G401 (cell line): ENCODE measurements at places on chromosomes 4 and X.

GRCh38 chr4:127580300-127580699, 52.5 kb upstream of the INTU start:
- no peak for DNase-seq

- DNase-seq, result no peak
These were observed 238.5 kb upstream of the BOD1L1 start for GRCh38 chr4:13865871-13866669.

DNA sequence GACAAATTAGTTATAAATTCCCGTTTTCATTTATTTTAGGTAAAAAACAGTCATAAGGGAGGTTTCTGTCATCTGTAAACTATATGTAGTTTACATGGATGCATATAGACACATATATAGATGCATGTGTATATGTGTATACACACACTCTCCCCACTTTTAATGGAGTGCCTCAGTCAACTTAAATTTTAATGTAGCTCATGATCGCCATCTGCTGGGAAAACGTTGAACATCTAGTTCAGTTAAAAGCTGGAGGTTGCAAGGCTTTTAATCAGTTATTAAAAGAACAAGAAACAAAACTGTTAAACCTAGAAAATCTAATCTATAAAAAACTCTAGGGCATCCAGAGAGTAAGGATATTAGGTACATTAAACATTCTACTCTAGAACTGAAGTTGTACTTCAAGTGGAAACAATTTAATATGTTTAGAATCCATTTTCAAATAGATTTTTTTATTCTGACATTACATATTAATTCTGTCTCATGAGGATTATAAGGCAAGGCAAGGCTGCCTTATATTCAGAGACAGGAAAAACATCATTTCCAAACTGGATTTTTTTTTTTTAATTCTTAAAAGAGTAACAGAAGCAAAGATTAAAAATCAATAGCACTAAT, 122.6 kb downstream of the SHISA3 start:
- DNase-seq, result peak; percentile 62

DNA sequence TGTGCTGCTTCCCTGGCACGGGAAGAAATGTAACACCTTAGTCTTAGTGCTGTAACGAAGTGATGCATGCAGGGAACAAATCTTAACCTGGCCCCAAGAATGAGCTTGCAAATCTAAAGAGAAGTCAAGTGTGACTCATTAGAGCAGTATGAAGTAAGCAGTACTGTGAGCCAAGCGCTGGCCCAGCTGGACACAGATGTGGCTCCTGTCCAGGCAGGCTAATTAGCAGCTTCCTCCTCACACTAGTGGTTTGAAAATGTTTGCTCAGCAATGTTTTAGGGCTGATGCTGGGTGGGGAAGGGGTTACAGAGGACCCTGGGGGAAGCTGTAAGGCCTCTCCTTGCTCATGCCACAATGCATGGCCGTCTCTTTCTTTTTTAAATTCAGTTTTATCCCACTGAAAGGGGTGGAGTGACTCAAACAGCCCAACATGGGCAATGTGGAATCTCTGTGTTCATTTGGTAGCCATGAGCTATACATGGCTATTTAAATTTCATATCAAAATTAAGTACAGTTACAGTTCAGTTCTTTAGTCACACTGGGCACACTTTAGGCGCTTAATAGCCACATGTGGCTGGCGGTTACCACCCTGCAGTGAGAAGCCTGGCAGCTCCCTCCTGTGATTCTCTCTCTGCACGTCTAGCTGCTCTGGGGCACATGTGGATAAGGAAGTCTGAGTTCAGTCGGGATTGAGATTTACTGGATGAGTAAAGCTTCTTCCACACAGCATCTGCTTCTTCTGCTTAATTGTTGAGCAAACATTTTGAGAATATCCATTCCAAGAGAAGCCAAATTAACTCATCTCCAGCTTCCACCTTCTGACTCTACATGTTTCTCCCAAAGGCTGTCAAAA, 48.8 kb downstream of the MAP7D2 start:
- no peak for DNase-seq

DNA sequence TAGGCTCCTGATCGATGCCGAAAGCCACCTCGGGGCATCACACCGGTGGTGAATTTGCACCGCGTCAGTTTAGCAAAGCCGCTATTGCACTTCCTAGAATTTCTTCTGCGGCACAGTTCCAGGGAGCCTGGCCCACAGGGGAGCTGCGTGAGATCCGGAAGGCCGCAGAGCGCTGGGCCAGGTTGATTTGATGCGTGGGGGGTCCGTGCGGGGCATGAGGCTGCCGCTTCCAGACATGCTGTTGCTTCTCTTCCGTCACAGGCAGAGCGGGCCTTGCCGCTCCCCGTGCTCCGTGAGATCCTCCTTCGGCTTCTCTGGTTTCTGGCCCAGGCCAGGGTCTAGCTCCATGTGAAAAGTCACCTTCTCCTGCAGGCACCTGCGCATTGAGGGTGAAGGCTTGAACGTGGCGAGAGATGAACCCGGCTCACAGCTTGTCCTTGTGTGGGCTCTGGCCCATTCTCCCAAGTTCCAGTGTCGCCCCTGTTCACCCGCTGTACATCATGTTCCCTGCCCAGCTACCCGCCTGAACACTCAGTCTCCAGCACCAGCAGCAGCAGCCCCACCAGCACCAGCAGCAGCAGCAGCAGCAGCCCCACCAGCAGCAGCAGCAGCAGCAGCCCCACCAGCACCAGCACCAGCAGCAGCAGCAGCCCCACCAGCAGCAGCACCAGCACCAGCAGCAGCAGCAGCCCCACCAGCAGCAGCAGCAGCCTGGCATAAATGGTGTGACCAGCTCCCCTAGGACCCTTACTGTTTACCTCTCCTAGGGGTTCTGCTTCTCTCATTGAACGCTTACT, 131.2 kb downstream of the TRIML1 start:
- no peak for DNase-seq

DNA sequence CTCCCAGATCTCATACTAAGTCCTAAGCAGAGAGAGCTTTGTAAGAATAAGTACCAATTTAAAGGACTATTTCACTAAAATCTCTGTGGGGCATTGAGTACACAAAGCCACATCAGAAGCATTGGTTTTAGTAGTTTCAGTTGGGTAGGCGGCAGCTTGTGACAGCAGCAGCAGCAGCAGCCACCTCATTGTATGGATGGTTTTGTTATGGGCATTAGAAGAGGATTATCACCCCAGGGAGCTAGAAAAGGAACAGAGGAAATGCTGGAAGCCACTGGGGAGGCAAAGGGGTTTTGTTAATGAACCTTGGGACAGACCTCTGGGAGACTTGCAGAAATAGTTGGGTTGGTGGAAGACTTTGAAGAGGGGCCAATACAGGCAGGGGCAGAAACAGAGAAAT, 93.9 kb upstream of the FRMPD3 start:
- DNase-seq, result no peak
